Renal pelvis (tissue), 12 donors: ENCODE measurements at places on chromosomes 7 and 10. TPM values are rescaled to one million over a fixed set of nuclear protein-coding genes. Genes with fewer than 3 reads are reported as not detected.
A peak's percentile ranks its signal among the peaks of the same experiment; 100 is the strongest.

Gene CELF2
- 11.2 TPM for polyA plus RNA-seq

Gene TMEM140
- 29.2 TPM for polyA plus RNA-seq

GRCh38 chr10:108586424-108586823 is 1336.9 kb downstream of the XPNPEP1 start:
- no peak for DNase-seq

DNA sequence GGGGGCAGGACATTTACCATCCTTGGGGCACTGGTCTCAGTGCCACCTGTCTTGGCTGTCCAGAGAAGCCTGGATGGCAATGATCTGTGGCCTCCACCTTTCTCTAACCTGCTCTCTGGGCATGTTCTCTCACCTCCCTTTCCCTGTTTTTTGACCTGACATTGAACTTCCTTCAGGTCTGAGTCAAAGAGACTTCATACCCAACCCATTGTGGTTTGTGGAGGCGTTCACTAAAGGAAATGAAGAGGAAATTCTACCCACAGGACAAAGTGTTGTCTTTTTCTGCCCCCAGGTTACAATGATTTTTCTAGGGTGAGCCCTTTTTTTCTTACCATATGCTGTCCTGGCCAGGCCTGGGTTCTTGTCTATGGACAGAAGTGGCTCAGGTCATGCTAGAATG is 76.6 kb downstream of the CYP26A1 start:
- DNase-seq = no peak

GRCh38 chr7:139675127-139676125 is 102.4 kb downstream of the HIPK2 start:
- DNase-seq = no peak

- DNase-seq = no peak
Measured at GRCh38 chr10:102241032-102241443, 274 bp downstream of the PITX3 start.

- DNase-seq = peak; percentile 63
Measured at GRCh38 chr10:102869258-102870198, at the start of gene AS3MT. Gene AS3MT (plus strand): TSS chr10:102869470. CDS start chr10:102869593, 123 bp downstream.
